AG04450 (cell line): ENCODE measurements at places on chromosomes 4 and X.

- no peak for DNase-seq
These were observed 148.4 kb upstream of the VCX3A start for GRCh38 chrX:6683353-6683752.

DNA sequence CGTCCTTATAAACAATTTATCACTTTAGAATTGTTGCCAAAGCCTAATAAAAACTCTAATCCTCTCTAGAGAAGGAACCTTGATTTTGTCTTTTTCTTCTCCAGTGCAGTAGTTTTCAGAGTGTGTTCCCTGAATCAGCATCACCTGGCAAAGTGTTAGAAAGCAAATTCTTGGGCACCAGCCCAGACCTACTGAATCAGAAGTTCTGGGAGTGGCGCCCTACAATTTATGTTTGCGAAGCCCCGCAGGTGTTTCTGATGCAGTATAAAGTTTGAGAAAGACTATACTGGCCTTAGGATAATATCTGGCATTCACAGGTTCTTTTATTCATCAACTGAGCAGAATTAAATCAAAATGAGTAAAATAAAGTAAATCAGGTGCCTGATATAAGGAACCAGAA lies 645.8 kb upstream of the ATOH1 start:
- DNase-seq: no peak

- DNase-seq: peak; percentile 76
These were observed 43.1 kb upstream of the GPR78 start for GRCh38 chr4:8537041-8537461.

DNA sequence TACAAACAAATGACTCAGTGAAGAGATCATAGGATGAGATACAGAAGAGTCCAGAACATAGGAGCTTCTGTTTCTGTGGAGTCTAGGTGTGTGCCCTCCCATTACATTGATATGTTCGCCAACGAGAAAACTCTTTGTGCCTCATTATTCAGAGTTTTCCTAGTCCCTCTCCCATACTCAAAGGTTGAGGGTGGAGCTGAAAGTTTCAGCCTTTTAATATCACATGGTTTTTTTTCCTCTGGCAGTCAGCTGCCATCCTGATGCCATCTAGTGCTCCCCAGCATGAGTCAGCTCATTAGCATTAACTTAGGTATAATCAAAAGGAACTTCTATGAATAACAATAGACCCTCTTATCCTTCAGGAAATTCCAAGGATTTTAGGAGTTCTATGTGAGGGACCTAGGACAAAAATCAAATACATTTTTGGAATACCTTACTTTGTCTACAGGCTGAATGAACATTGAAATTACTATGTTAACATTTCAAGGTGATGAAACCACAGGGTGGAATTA lies 559.6 kb upstream of the AMOT start:
- DNase-seq: no peak

- no peak for DNase-seq
These were observed 71.8 kb downstream of the NBDY start for GRCh38 chrX:56800801-56801200.

- no peak for DNase-seq
These were observed 147.0 kb downstream of the PACRGL start for GRCh38 chr4:20847124-20847747.

GRCh38 chr4:128916832-128917231 lies 107.3 kb downstream of the JADE1 start:
- DNase-seq: no peak

- no peak for DNase-seq
These were observed 6.8 kb downstream of the BCOR start for GRCh38 chrX:40090961-40091360.

DNA sequence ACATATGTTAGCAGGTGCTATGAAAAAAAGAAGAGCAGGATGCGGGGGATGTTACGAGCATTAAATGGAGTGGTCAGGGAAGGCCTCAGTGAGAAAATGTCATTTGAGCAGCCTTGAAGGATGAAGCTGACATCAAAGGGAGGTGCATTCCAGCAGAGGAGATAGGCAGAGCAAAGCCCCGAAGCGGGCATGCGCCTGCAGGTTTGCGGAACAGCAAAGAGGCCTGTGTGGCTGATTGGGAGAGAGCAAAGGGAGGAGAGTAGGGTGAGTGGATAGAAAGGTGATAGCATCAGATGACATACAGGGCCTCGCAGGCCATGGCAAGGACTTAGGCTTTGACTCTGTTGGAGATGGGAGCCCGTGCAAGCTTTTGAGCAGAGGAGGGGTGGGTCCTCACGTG lies 95.4 kb upstream of the GPR50 start:
- DNase-seq: no peak

DNA sequence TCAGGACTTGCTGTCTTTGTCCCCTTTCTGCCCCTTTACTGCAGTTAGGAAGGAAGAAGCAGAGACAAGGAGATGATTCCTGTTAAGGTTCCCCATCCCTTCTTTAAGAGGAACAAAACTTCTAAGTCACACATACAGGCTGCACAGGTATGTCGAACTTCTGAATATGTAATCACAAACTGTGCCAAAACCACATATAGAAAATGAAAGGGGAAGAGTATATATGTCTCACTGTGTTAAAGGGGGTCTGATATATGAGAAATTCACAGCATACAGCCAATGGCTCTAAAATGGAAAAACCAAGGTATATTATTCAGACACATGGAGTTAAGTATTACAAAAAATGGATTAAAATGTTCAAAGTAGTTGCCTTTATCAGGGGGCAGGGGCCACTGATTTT lies 11.7 kb downstream of the CFAP97 start:
- DNase-seq: no peak

DNA sequence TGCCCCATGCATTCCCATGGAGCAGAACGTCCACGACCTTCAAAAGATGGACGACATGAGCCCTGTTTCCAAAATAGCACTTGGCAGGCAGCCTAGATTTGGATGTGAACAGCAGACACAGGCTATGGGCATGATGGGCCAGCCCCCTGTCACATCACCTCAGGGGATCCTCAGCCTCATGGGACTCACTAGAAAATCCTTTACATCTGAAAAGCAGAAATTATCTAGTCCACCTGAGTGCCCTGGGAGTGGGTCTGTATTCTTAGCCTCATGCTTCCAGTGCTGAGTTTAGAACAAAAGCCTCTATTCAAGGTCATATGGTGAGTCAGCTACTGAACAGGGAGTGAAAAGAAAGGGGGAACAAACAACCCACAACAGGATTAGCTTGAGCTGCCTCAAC lies 35.8 kb downstream of the GRIA3 start:
- DNase-seq: no peak

DNA sequence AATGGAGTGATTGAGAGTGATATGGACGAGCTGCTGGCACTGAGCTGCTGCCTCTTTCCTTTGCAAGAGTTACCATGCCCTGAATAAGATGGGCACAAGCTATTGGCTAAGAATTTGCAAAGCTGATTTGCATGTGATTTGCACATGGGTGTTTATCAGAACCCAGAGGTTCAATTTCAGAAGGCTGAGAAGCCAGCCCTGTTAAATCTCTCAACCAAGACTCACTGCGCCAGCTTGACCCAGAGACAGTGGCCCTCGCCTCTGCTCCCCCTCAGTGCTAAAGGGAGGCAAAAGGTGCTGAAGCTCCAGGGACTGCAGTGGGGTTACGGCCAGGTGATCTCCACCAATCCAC lies 701 bp downstream of the ARHGAP4 start:
- no peak for DNase-seq

- DNase-seq: no peak
These were observed 16.5 kb downstream of the GPR173 start for GRCh38 chrX:53065104-53065503.

GRCh38 chr4:37388681-37389365 lies 144.3 kb downstream of the NWD2 start:
- DNase-seq: no peak

DNA sequence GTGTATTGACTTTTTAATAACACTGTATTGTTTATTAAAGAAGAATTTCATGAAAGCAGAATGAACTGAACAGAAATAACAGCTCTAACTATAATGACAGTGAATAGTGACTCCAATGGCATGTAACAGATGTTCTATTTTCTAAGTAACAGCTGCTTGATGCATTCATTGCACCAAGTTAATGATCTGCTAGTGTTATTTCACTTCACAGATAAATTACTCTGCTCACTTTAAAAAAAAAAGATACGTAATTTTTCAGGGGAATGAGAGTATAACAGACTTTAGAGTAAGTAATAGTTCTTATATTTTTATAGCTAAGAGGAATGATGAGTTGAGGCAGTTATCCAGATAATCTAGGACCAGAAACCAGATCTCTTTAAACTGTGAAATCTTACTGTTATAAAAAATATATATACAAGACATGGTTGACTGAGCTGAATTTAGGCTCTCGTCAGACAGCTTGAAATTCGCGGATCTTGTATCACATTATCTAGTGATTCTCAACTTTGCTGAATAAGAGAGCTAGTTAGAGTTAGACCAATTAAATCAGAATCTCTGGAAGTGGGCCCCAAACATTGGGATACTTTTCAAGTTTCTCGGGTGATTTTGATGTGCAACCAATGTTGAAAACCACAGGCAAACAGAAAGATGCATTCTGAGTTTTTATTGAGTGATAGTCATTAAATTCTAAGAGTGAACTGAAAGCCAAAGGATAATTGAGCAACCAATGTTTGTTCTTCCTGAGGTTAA lies 840.7 kb downstream of the DMD start:
- DNase-seq: no peak

- no peak for DNase-seq
These were observed 329.4 kb downstream of the HNRNPD start for GRCh38 chr4:82044141-82044993.

DNA sequence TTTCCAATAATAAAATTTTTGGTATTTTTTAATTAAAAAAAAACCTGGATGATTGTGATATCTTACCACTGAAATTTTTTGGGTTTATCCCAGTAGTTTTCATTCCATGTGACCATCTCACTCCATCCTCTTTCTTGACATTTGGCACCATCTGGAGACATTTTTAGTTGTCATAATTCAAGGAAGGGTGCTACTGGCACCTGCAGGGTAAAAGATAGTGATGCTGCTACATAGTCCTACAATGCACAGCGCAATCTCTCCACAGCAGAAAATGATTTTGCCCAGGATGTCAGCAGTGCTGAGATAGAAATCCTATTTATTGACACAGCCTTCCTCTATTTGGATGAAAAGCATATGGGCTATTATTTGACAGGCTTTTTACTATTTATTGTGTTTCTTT lies 79.3 kb downstream of the RBPJ start:
- DNase-seq: no peak

DNA sequence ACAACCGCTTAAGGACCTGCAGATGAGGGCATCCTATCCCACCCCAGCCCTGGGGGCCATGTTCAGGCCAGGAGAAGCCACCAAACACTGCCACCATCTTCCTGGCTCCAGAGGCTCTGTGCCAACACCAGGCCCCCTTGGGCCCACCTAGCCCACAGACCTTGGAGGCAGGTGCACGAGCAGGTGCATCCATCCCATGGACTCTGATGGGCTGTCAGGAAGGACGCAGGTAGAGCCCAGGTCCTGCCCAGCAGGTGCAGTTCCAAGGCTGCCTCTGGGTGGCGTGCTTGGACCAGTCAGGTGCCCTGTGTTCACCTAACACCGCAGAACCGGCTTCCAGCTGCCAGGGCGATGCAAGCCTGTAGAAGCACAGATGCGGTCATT lies 22.8 kb upstream of the PDE6B start:
- no peak for DNase-seq

DNA sequence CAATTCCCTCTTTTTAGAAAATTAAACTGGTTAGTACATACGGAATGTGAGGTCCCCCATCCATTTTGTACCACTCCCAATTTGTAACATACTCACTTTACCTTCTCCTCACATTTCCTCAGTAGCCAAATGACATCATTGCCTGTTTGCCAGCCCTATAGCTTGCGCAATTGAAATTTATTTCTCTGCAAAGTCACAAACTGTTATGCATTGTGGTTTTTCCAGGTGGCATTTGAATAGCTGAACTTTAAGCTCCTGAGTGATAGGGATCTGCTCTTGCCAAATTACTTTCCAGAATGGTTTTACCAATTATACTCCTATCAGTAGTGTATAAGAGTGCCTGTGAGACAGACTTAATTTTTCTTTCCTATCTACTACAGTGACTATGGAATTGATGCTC lies 7.7 kb downstream of the COL4A5 start:
- no peak for DNase-seq

DNA sequence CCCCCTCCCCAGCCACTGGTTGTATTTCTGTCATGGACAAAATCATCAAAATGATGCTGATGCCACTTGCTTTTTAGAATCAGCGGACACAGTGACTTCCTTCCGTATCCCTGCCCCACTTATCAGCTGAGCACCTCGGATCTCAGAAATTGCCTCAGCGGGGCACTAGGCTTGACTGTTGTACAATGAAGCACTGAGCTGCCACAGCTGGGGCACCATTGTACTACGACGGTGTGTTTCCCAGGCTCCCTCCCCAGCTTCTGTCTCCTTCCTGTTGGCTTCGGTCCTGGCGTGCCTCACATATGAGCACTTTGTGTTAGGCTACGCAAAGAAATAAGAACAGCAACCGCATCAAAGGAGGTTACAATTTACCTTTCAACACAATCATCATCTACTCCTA lies 82.4 kb downstream of the F11 start:
- no peak for DNase-seq

DNA sequence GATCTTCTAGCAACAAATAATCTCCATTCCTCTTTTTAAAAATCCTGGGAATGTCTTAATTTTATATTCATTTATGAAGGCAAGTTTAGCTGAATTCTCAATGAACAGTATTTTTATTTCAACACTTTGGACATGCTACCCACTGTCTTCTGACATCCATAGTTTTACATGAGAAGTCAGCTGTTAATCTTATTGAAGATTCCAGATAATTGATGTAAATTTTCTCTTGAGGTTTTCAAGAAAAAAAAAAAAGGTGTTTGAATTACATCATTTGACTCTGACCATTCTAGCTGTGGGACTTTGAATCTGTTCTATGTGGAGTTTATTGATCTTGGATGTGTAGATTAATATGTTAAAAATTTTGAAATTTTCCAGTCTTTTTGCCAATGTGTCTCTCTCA lies 28.0 kb downstream of the PDHA2 start:
- DNase-seq: no peak

DNA sequence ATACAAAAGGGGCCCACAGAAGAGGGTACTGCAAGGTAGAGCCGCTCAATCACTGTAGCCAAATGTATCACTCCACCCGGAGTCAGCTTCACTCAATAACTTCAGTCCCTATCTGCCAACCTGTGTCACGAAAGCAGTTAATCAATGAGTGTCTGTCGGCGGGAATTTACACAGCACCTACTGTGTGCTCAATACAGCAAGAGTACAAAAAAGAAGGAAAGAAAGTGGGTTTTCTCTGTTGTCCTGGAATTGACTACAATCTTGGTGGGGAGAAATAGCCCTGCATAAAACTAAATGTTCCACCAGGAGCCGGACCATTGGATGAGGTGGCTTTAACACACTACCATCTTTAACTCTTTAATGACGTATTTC lies 780 bp upstream of the NKRF start:
- DNase-seq: no peak

- DNase-seq: no peak
These were observed 743.5 kb downstream of the ARAP2 start for GRCh38 chr4:35500812-35501211.
